ENCODE measurements at places on chromosomes 16 and 17.

DNA sequence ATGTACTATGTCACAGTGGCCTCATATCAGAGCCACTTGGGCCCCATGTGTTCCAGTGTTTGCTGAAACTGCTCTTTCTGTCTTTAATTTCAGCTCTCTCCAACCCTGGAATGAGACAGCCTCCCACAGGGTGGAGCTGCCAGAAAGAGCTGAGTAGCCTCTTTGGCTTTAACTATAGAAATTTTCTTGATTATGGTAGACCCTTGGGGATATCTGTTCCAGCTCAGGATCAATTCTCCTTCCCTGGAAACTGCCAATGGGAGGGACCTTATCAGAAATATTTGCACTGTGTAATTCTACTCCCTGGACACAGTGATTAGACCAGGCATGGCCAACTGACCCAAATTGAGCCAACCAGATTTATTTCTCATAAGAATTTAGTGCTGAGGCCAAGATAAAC, 39.0 kb upstream of the KDM8 start:
- no peak for DNase-seq

GRCh38 chr17:40551091-40551878, 14.0 kb downstream of the CCR7 start:
- peak; percentile 96 for DNase-seq

- DNase-seq, result no peak
Observed at GRCh38 chr17:38602453-38602852, 3.3 kb downstream of the SRCIN1 start.

- DNase-seq, result peak; percentile 62
Observed at GRCh38 chr16:361872-362701, 8.3 kb downstream of the MRPL28 start.

DNA sequence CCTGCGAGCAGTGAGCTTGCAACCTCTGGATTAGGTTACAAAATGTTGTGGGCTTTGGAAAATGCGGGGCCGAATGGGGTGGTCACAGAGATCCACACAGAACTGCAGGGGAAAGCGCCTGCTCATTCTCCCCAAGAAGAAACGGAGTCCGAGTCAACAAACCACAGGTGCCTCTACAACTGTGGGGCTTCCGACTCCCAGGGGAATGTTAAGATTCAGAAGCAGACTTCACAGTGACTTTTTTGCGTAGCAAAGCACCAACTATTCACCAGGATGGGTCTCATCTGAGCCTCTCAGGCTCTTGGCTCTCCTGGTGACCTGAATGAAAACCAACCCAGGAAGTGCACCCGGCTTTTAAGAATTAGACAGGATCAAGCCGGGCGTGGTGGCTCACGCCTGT, 33.7 kb downstream of the NUBP1 start:
- no peak for DNase-seq

- DNase-seq, result no peak
Observed at GRCh38 chr17:48909783-48910182, 1.6 kb downstream of the UBE2Z start.

DNA sequence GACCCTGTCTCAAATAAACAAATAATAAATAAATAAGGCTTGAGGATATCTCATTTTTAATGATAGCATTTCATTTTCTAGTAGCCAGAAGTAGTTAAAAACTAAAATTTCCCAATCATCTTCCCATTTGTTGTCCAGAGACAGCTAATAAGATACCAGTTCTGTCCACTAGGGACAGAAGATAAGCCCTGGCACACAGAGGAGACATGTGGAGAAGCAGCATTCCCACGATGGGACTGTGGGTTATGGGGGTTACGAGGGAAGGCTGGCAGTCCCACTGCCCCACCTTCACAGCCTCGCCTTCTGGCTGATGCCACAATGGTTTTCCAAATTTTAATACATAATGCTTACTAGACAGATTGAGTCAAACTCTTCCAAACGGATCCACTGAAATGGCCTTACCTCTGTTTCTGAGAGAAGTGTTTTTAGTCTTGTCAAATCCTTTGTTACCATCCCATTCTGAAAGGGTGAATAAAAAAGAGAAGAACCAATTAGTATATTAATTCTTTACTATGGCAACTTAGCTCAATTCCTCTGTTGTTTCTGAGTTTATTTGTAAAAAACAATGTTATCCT, 44.2 kb downstream of the HELZ start:
- no peak for DNase-seq

Data from fibroblast of skin of right biceps (primary cell).